ENCODE measurements at places on chromosomes 16 and 17.
A peak's percentile ranks its signal among the peaks of the same experiment; 100 is the strongest.

DNA sequence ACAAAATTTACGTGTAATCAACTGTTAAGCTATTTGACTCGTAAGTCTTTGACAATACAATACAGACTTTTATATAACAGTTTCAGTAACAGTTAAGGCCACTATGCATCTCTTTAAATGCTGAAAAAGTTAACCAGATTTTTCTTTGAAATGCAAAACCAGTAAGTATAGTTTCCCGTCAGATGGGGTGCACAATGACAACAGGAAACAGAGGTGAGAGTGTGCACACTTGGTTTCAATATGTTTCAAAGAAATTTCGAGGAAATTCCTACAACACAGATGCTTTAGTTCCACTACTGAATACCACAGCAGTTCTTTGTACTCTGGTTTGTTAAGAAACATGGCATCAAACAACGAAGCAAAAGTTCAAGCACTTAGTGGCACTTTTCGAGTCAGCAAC is 48.4 kb downstream of the RNF157 start:
- no peak for DNase-seq

DNA sequence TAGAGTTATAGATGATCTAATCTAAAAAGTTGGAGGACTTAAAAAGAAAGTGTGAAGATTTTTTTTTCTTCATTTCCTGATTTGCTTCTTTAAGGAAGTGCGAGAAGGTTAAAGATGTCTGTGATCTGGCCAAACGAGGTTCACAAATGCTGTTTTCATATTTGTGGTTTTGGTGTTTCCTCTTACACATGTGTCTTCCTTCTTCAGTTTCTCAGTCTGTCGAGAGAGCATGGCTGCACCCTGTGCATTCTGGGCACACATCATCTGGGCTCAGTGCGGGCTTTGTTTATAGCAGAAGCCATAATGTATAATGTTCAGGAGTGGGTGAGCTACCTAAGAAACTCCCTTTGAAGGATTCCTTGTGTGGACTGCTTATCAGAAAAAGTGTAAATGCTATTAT is 260.4 kb upstream of the TBX2 start:
- DNase-seq = peak; percentile 26

DNA sequence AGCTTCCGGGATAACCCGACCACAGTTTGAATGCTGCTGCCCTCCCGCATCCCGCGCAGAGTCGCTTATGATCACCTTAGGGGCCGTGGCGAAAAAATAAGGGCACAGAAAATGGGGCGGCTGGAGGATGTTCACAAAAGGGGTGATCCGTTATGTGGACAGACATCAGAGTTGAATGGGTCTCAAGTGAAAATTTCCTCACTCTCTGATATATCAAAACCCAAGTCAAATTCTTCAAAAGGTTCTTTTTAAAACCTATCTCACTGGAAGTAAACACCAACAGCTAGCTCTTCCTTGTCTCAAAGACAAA is 400 bp upstream of the CEP112 start:
- DNase-seq = no peak

DNA sequence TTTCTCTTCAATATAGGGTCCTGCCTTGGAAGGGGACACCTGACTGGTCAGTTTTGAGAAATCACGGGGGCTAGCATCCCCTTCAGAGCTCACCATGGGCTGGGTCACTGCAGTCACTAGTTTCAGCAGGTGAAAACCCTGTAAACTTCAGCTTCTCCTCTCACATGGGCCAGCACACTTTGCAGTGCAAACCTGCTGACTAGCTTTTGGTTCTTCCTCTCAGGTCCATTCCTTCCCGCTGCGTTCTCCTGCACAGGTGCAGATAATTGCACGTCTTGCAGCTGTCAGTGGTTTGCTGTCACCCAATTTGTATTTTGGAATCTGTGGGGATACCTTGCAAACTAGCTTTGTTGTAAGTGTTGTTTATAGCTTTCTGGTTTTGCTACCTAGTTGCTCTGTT is 95.1 kb downstream of the LYRM1 start:
- no peak for DNase-seq

DNA sequence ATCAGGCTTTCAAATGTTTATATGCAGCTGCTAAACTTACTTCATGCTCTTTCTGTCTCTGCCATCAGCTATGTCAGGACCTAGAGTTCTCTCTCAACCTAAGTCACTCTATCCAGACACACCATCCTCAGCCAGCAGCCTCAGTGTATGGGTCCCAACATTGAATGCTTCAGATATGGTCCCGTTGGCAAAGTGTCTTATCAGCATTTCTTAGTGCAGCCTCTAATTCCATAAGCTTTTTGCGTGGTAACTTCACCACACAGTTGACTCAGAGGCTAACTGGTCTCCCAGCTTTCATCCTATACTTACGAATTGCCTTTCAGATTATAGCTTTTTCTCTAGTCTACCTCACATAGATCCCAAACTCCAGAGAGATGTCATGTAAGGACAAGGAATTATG is 402.9 kb upstream of the EEF2KMT start:
- no peak for DNase-seq

- no peak for DNase-seq
Observed at GRCh38 chr17:33498069-33498468, 205.0 kb upstream of the ASIC2 start.

DNA sequence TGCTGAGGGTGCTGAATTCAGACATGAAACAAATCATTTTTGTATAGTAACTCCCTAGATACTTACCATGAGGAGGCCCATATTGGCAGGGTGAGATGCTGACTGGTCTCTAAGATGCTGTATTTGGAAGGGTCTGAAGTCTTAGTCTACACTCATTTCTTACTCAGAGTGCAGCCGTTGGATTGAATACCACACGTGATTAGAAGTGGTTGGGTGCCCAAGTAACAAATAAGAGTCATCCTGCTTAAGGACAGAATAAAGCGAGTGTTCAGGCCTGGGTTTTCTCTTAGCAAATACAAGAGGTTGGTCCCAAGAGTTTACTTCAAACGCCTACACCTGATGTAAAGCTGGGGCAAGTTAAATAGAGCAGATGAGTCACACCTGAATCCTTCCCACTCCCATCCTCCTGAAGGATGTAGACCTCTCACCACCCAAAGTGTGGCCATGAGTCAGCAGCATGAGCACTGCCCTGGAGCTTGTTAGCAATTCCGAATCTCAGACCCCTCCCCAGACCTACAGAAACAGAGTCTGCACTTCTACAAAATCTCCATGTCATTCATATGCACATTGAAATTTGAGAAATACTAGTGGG is 284.6 kb upstream of the CDH5 start:
- DNase-seq = no peak

DNA sequence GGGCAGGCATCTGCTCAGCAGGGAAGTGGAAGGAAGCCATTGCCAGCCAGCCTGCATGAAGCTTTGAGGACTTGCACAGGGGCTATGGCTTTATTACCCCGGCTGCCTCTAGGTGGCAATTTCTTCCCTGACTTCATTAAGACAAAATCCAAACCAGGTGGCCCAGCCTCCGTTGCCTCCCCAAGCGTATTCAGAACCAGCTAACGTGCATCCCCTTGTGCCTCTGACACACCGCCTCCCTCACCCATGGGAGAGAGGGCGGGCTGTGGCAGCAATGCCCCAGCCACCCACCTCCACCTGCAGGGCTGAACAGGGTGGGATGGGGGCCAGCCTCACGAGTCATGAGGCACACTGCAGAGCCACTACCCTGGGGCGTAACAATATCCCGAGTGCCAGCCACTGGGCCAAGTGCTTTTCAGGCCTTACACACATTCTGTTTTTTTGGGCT is 6.8 kb downstream of the KIFC3 start:
- no peak for DNase-seq

DNA sequence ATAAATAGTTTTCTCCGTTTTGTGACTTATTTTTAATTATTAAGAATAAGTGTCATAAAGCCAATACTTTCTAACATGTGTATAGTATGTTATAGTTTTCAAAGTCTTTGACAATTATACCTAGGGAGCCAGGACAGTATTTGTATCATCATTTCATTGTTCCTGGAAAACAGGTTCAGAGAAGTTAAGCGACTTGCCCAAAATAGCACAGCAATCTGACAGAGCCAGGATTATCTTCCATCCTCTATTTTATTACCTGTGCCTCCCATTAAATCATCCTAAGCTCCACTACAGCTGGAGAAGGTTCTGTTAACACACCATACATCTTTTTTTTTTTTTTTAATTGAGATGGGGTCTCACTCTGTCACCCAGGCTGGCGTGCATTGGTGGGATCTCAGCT is 718.4 kb downstream of the MAF start:
- DNase-seq = no peak

GRCh38 chr17:74824961-74825627 is 34.6 kb downstream of the GRIN2C start:
- no peak for DNase-seq

DNA sequence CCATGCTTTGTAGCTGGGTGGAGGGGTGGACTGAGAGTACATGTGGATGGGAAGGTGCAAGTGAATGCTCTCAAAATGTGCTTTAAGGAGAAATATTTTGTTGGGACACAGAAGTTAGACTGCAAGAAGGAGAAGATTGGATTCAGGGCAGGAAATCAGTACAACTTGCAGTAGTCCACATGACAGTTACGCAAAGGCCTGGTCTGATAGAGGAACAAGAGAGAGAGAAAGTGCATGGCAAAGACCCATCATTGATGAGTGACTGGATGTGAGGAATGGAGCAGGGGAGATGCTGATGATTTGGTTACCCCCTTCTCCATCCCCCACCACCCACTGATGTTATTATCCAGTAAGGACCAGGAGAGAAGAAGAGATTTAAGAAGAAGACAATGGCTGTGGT is 472.8 kb downstream of the MAF start:
- DNase-seq = no peak

GRCh38 chr17:64984851-64985521 is 65.7 kb upstream of the LRRC37A3 start:
- DNase-seq = peak; percentile 40

Data from SK-N-MC (cell line).